ENCODE measurements at places on chromosomes 13 and 19.

DNA sequence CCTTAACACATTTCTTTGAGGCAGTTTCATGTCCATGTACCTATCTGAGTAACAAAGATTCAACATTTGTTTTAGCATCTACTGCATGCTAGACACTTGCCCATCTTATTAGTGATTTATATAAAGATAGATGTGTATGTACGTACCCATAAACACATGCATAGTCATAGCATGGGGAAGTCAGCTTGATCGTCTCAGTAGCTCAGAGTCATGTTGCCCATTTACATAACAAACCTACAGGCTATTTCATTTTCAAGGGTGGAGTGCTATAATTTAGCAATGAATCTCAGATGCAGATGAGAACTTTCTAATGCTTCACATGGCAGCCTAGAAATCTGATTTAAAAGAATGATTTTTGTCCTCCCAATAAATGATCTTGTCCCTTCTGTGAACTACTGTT, 23.5 kb downstream of the FLT1 start:
- DNase-seq, result no peak
- H3K4me3 ChIP-seq, result no peak overlapping the region
- H3K4me1 ChIP-seq, result peaks cover 61% of the 10 kb centered on the region
- peaks cover 35% of the 10 kb centered on the region for H3K36me3 ChIP-seq

- H3K27ac ChIP-seq, result peak overlapping the region; percentile 22
- peaks cover 2% of the 10 kb centered on the region for H3K27me3 ChIP-seq
Observed at GRCh38 chr19:35702223-35703012, 1.9 kb upstream of the ZBTB32 start.

GRCh38 chr13:79904581-79904980, 423.6 kb downstream of the NDFIP2 start:
- peaks cover 10% of the 10 kb centered on the region for H3K36me3 ChIP-seq
- no peaks in the 10 kb centered on the region for H3K27me3 ChIP-seq
- H3K4me1 ChIP-seq, result peaks cover 29% of the 10 kb centered on the region
- no peak overlapping the region for H3K4me3 ChIP-seq

DNA sequence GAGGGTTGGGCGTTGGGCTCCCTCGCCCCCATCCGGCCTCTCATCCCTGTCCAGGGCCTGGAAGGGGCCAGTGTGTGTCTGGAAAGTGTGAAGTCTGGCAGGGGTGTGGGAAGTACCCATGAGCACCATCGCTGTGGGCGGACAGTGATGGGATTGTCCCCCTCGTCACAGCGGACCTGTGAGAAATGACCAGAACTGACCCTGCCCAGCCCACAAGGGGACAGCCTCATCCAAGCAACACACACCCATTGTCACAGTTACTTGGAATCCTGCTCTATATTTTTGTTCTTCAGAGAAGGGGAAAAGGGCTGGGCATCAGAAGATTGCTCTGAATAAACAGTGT, 18.6 kb downstream of the MCF2L start:
- no peak overlapping the region for H3K27ac ChIP-seq
- DNase-seq, result no peak
- peaks cover 58% of the 10 kb centered on the region for H3K27me3 ChIP-seq
- no peaks in the 10 kb centered on the region for H3K4me1 ChIP-seq
- no peaks in the 10 kb centered on the region for H3K36me3 ChIP-seq

DNA sequence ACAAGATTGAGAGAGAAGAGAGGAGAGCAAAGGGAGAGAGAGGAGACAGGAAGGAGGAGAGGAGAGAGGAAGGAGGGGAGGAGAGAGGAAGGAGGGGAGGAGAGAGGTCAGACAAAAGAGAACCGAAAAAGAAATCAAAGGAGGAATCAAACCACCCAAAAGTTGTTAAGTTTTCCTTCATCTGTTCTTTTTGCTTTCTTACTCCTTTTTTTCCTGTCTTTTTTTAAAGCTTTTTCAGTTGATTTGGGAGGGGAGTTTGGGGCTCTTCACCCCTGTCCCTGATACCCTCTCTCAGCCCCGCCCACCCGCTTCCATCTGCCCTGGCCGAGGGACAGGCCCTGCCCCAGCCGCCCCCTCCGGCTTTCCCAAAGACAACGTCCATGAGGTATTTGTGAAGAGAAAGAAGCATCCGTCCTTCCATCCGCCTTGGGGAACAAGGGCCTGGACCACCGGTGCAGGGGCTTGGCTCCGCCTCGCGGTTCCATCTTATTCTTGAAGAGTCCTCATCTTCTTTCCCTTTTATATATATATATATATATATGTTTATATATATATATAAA, 13.3 kb downstream of the ZNF574 start:
- no peaks in the 10 kb centered on the region for H3K36me3 ChIP-seq
- peak overlapping the region; percentile 77 for H3K4me3 ChIP-seq
- peak overlapping the region; percentile 95 for H3K27ac ChIP-seq
- H3K27me3 ChIP-seq, result no peaks in the 10 kb centered on the region
- DNase-seq, result no peak
- peaks cover 33% of the 10 kb centered on the region for H3K4me1 ChIP-seq

- H3K36me3 ChIP-seq, result peaks cover 5% of the 10 kb centered on the region
- H3K27ac ChIP-seq, result no peak overlapping the region
- DNase-seq, result no peak
Observed at GRCh38 chr13:21846605-21847004, 175.7 kb downstream of the FGF9 start.

DNA sequence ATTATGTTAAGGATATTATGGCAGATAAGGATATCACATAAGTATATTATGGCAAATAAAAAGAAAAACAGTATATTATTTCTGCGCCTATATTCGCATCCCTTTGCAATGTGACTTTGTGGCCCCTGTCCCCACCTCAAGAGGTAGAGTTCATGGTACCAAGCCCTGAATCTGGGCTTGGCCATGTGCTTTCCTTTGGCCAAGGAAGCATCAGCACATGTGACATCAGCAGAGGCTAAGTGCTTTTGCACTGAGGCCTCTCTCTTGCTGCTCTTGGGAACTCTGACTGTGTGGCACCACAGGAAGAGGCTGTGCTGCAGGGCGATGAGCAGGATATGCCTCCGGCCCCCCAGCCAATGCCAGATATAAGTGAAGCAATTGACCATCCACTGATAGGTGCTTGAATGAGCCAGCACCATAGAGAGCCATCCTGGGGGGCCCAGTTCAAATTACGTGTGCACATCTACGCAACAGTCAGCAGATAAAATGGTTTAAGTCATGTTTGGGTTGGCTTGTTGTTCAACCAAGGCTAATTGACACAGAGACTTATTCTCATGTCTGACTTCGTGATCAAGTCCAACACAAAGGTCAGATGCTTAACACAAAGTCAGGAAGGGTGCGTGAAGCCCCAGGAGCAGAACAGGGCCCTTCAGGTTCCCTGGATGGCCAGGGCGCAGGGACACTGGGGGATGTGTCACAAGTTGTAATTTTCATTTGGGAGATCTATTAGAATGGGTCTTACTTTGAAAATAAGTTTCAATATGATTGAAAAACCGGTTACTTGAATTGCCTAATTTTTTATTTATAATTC, 173.3 kb downstream of the COL4A1 start:
- peaks cover 1% of the 10 kb centered on the region for H3K27me3 ChIP-seq
- H3K4me3 ChIP-seq, result no peak overlapping the region
- H3K4me1 ChIP-seq, result peaks cover 18% of the 10 kb centered on the region
- no peak for DNase-seq
- H3K27ac ChIP-seq, result no peak overlapping the region
- peaks cover 6% of the 10 kb centered on the region for H3K36me3 ChIP-seq

- peak; percentile 74 for DNase-seq
- peak overlapping the region; percentile 50 for H3K4me3 ChIP-seq
- peaks cover 99% of the 10 kb centered on the region for H3K4me1 ChIP-seq
- H3K27ac ChIP-seq, result peak overlapping the region; percentile 95
- peaks cover 28% of the 10 kb centered on the region for H3K36me3 ChIP-seq
Observed at GRCh38 chr13:28324181-28324789, 170.6 kb downstream of the FLT1 start.

DNA sequence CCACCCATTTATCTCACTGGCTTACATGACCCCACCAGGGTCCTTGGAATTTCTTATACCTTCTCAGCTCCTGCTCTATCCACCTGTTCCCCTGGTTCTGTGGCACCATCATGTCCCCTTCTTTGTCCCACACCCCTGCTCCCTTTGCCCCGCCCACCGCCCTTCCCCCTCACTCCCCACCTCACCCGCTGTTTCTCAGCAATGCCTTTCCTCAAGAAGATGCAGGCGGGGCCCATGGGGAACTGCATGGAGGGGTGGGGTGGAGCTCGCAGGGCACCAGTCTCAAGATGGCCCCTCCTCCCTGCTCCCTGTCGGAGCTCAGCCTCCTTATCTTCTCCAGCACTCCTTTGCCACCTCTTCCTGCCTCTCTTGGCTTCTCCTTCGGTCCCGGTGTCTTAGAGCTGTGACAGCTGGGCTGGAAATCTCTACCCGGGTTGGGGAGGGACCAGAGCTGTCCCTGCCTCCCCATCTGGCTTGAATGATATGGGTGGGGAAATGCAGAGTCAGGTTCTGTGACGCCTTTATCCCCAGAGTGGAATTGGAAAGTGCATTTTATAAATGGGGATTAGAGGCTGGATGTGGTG, at the start of gene CABP5:
Gene CABP5, minus strand, starts transcription at position 405 of the 584 bp plus-strand sequence. Its CDS starts 157 bp downstream, at position 248.
- no peak for DNase-seq
- H3K27me3 ChIP-seq, result peaks cover 36% of the 10 kb centered on the region
- no peak within 1 kb of the TSS for H3K4me3 ChIP-seq
- no peaks in the 10 kb centered on the region for H3K36me3 ChIP-seq

DNA sequence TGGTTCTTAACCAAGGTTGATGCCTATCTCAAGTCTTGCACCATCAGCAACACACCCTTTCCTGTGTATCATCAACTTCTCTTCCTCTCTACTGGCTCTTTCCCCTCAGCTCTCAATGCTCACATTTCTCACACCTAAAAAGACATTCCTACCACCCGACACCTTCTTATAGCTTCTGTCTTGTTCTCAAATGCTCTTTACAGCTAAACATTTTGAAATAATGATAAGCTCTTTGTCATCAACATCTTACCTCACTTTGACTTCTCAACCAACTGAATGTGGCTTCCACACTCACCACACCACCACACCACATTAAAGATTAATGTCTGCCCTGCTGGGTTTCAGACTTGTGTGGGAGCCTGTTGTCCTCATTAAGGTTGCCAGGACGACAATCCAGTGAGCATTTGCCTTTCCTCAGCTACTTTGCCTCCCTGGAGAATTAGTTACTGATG, 67.8 kb downstream of the RXFP2 start:
- no peak overlapping the region for H3K27ac ChIP-seq
- peaks cover 3% of the 10 kb centered on the region for H3K27me3 ChIP-seq
- no peaks in the 10 kb centered on the region for H3K36me3 ChIP-seq
- H3K4me3 ChIP-seq, result no peak overlapping the region

- no peak overlapping the region for H3K27ac ChIP-seq
- no peaks in the 10 kb centered on the region for H3K36me3 ChIP-seq
- DNase-seq, result no peak
- no peaks in the 10 kb centered on the region for H3K4me1 ChIP-seq
- H3K27me3 ChIP-seq, result peaks cover 32% of the 10 kb centered on the region
Observed at GRCh38 chr13:51887468-51887867, 25.7 kb downstream of the CCDC70 start.

DNA sequence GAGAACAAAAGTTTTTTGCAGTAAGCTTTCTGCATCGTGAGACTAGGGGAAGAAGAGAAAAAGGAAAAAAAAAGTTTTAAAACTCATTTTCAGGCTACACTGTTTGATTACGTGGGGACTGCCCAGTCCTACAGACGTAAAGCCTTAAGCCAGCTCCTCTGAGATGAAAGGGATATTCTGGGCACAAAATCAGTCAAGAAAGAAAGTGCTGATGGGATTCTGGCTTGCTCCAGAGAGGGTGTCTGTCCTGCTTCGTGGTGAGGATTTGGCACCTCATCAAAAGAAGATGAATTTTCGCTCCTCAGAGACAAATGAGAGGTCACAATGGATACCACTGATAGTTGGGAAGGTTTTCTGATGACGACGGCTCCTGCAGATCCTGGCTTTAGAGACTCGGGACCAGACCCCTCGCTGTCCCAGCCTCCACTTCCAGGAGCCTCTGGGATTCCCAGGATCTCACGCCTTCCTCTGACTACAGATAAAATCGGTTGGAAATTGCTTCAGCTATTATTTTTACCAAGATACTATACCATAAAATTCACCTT, 9.7 kb downstream of the TEX29 start:
- H3K4me3 ChIP-seq, result no peak overlapping the region
- peaks cover 16% of the 10 kb centered on the region for H3K27me3 ChIP-seq
- H3K4me1 ChIP-seq, result no peaks in the 10 kb centered on the region

DNA sequence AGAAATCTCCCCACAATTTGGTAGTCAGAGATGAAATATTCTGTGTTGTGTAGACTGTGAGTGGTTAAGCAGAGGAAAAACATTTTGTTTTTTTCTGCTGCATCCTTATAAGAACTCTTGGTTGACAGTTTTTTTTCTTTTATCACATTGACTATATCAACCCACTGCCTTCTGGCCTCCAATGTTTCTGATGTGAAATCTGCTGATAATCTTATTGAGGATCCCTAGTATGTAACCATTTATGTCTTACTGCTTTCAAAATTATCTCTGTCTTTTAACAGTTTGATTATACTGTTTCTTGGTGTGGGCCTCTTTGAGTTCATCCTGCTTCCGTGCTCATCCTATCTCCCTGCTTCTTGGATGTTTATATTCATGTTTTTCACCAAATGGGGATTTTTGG, 316.9 kb downstream of the MTUS2 start:
- no peak overlapping the region for H3K27ac ChIP-seq
- no peaks in the 10 kb centered on the region for H3K4me1 ChIP-seq
- H3K27me3 ChIP-seq, result peaks cover 2% of the 10 kb centered on the region
- no peak for DNase-seq
- no peaks in the 10 kb centered on the region for H3K36me3 ChIP-seq

DNA sequence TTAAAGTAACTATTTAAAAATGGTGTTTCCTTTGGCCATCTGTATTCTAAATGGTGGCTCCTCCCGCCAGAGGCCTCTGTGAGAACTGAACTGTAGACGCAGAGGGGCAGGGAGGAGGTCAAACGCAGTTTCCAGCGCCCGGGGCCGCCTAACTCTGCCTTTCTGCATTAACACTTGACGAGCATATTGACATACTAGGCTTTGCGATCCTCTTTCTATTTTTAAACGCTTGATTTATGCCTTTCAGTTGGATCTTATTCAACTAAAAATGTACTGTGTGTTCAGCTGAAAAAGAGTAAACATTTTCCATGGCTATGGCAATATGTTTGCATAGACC, 74.7 kb downstream of the SPACA7 start:
- no peak overlapping the region for H3K4me3 ChIP-seq
- H3K27ac ChIP-seq, result no peak overlapping the region
- peaks cover 27% of the 10 kb centered on the region for H3K27me3 ChIP-seq
- no peaks in the 10 kb centered on the region for H3K36me3 ChIP-seq

- no peak for DNase-seq
- H3K27ac ChIP-seq, result no peak overlapping the region
- no peaks in the 10 kb centered on the region for H3K36me3 ChIP-seq
Observed at GRCh38 chr13:77372275-77372674, 45.4 kb upstream of the MYCBP2 start.

All from HFFc6 (cell line).